ENCODE measurements at places on chromosomes 5 and 9.

GRCh38 chr9:129671519-129671918 lies 6.1 kb downstream of the PRRX2 start:
- no peak for DNase-seq

GRCh38 chr5:78727786-78728761 lies 79.5 kb upstream of the LHFPL2 start:
- no peak for DNase-seq

DNA sequence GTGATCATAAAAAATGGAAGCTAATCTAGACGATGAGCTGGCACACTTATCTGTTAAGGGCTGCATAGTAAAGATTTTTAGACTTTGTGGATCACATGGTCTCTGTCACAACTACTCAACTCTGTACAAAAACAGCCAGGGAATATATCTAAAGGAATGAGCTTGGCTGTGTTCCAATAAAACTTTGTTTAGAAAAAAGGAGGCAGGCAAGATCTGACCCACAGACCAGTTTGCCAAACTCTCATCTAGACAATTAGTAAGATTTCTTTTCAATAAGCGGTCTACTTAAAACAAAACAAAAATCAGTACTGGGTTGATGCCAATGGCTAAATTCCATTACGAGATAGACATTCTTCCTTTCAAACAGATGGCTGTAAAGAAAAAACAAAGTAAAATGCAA lies 53.0 kb upstream of the RETREG1 start:
- no peak for DNase-seq

- DNase-seq, result no peak
Observed at GRCh38 chr9:136857581-136858412, 5.7 kb downstream of the MAMDC4 start.

DNA sequence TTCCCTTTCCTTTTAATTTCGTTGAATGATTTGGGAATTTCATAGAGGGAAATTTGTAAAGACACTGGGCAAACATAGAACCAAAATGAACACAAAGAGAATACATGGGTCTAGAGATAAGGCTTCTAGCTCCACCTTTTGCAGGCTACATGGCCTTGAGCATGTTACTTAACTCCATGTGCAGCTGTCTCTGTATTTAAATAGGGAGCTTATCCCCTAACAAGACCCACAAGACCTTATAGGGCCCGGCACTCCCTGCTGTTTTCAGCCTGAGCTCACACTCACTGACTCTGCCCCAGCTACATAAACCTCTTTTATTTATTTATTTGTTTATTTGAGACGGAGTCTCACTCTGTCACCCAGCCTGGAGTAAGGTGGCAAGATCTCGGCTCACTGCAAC lies 30.6 kb upstream of the TLE1 start:
- DNase-seq, result no peak

GRCh38 chr5:121031491-121031890 lies 567.4 kb downstream of the PRR16 start:
- no peak for DNase-seq

Data from suppressor macrophage treated with lipopolysaccharide for 4 hours (primary cell).